ENCODE measurements at places on chromosomes 3 and 15. TPM values are rescaled to one million over a fixed set of nuclear protein-coding genes. Genes with fewer than 3 reads are reported as not detected.

GRCh38 chr3:64216274-64217147 is 8.8 kb downstream of the PRICKLE2 start:
- H3K36me3 ChIP-seq: no peaks in the 10 kb centered on the region
- DNase-seq: peak; percentile 45
- peaks cover 60% of the 10 kb centered on the region for H3K4me1 ChIP-seq
- no peak overlapping the region for H3K4me3 ChIP-seq
- H3K27me3 ChIP-seq: peaks cover 36% of the 10 kb centered on the region

The STARD9 gene
- total RNA-seq: 4.7 TPM

DNA sequence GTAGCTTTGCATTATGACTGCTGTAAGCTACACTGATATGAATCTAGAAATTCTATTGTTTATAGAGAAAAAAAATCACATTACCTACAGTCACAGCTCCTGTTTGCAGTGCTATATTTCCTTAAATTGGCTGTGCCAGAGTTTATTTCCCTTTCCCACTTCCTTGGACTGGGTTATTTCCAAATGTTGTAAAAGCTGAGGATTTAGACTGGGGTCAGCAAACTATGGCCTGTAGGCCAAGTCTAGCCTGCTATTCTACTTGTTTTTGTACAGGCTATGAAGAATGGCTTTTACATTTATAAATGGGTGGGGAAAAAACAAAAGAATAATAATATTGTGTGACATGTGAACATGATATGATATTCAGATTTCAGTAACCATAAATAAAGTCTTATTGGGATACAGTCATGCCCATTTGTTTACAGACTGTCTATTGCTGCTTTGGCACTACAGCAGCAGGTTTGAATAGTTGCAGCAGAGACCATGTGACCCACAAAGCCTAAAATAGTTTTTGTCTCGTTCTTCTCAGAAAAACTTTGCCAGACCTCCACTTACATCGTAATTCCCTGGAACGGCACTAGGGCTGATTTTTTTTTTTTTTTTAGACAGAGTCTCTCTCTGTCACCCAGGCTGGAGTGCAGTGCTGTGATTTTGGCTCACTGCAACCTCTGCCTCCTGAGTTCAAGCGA is 7.8 kb downstream of the GLDN start:
- H3K4me3 ChIP-seq: no peak overlapping the region
- no peaks in the 10 kb centered on the region for H3K36me3 ChIP-seq

The SLC28A2 gene
- total RNA-seq: not detected

The MYH15 gene
- 0.07 TPM for total RNA-seq

- no peak for DNase-seq
- no peaks in the 10 kb centered on the region for H3K27me3 ChIP-seq
- no peak overlapping the region for H3K4me3 ChIP-seq
- peaks cover 25% of the 10 kb centered on the region for H3K4me1 ChIP-seq
- no peak overlapping the region for H3K27ac ChIP-seq
Measured at GRCh38 chr3:120745466-120745865, 2.9 kb downstream of the GTF2E1 start.

DNA sequence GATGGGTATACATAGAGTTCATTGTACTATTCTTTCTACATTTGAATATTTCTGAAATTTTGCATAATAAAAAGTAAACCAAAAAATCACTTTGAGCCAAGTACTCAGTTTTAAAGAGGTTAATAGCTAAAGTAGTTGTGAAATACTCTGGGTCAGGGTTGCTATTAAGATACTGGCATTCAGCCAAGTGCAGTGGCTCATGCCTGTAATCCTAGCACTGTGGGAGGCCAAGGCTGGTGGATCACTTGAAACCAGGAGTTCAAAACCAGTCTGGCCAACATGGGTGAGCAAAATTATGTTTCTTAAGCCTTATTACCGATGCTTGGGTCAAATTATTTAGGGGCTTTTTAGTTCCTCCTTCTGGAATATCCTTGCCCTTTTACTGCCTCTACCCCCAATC is 122.0 kb upstream of the MELTF start:
- H3K4me3 ChIP-seq: no peak overlapping the region
- H3K4me1 ChIP-seq: no peaks in the 10 kb centered on the region
- no peak overlapping the region for H3K27ac ChIP-seq
- no peaks in the 10 kb centered on the region for H3K27me3 ChIP-seq
- DNase-seq: no peak

The ATXN7 gene
- 8.0 TPM for total RNA-seq

DNA sequence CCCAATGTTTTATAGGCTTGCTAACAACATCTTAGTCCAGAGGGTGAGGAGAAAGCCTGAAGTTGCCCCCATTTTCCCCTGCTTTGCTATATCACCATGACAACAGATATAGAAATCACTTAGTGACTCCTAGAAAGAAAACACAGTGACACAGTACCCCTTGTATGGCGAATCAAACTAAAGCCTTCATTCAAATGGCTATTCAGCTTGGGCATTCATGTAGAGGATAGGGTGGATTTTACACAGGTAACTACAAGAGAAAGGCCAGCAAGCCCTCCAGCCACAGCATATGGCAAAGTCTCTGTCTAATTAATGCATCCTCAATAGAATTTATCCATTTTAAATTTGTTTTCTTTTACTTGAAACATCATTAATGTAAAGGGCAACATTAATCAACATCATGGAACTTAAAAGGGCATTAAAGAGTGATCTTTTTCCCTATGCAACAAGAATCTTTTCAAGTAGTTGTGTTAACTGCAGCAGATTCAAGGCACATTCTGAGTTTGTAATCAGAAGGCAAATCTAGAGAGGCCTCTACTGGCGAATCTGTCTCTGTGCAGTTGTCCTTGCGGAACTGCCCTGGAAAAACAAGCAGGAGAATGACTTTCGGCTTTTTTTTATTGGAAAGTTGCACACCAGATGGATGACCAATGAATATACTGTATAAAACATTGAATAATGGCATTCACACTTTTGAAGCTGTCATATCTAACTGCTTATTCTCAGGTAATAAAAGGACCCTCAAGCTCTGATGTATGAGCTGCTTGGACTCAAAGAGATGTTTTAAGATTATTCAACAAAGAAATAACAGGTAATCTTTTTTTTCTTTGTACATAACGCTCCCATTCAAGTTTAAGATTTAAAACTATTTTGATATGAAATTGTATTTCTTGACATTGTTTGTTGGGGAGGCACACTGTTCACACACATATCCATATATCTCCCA is 621.7 kb upstream of the AGTR1 start:
- H3K27me3 ChIP-seq: no peaks in the 10 kb centered on the region
- no peak overlapping the region for H3K27ac ChIP-seq
- no peaks in the 10 kb centered on the region for H3K4me1 ChIP-seq
- H3K4me3 ChIP-seq: no peak overlapping the region

GRCh38 chr3:6679510-6679909 is 181.4 kb upstream of the GRM7 start:
- no peak for DNase-seq
- no peaks in the 10 kb centered on the region for H3K27me3 ChIP-seq
- H3K4me3 ChIP-seq: no peak overlapping the region
- no peaks in the 10 kb centered on the region for H3K4me1 ChIP-seq
- no peak overlapping the region for H3K27ac ChIP-seq
- peaks cover 8% of the 10 kb centered on the region for H3K36me3 ChIP-seq

DNA sequence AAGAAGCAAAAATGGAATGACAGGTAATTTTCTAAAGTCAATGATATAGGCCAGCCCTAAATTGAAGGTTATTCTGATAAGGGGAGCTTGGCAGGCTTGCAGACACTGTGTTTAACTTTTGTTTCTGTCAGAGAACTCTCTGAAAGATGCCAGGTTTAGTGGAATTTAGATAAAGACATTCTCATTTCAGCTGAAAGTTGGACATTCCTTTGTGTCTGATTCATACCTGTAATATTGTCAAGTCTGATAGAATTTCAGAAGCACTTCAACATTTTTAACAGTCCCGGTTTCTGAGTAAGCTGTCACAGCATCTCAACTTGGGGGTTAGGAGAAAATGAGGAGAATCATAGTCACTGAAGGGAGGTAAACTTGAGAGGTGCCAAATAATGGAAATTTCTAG is 84.0 kb downstream of the DIPK2A start:
- H3K4me1 ChIP-seq: peaks cover 5% of the 10 kb centered on the region
- H3K27me3 ChIP-seq: no peaks in the 10 kb centered on the region
- no peak overlapping the region for H3K27ac ChIP-seq
- no peak overlapping the region for H3K4me3 ChIP-seq
- no peak for DNase-seq

DNA sequence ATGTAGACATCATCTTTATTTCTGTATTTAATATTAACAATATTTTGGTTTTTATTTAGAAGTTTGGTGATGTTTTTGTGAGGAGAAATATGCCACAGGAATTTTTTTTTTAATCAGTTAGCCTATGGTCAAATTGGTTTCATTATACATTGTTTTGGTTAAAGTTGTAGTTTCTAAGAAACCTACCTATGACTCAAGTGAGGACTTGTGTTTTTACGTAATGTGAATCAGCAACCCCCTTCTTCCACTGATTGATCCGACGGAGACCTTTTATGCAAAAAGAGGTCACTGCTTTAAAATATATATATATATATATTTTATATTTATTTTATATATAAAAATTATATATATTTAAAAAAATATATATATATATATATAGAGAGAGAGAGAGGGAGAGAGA is 698.1 kb downstream of the FHIT start:
- H3K27me3 ChIP-seq: no peaks in the 10 kb centered on the region
- no peak overlapping the region for H3K4me3 ChIP-seq
- no peak for DNase-seq
- H3K27ac ChIP-seq: no peak overlapping the region
- H3K36me3 ChIP-seq: no peaks in the 10 kb centered on the region

DNA sequence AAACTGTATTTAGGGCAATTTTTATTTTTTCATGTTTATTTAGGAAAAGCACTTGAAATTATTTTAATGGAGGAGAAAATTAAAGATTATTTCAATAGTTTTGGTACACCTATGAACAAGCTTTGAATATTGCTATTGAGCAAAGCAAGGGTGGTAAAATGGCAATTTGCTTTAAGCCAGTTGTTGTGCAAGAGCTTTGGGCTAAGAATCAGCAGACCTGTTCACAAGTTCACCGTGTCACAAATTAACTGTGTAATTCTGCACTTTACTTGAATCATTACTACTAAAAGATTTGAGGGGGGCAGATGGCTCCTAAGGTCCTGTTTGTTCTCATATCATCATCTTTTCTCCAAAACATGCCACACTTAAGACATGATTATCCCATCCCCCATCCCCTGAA is 238.9 kb upstream of the GBE1 start:
- no peak overlapping the region for H3K4me3 ChIP-seq
- no peak overlapping the region for H3K27ac ChIP-seq
- no peaks in the 10 kb centered on the region for H3K27me3 ChIP-seq

DNA sequence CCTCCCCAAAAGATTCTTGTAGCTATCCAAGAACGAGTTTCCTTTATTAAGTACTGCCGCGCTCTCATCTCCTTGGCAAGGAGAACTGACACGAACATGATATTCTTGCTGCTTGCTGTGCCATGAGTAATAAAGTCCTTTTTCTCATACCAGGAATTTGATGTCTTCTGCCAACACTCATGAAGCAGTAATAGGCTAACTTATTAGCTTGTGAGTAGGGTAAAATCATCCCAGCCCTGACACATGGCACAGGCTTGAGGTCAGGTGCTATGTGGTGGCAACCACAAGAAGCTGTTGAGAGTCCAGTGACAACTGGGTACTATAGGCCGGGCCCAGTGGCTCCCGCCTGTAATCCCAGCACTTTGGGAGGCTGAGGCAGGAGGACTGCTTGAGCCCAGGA is 22.7 kb upstream of the UBXN7 start:
- H3K4me1 ChIP-seq: no peaks in the 10 kb centered on the region
- H3K36me3 ChIP-seq: no peaks in the 10 kb centered on the region
- DNase-seq: no peak
- H3K4me3 ChIP-seq: no peak overlapping the region
- no peak overlapping the region for H3K27ac ChIP-seq

- no peak for DNase-seq
- no peak overlapping the region for H3K27ac ChIP-seq
- H3K27me3 ChIP-seq: no peaks in the 10 kb centered on the region
Measured at GRCh38 chr15:92848852-92849598, 51.1 kb upstream of the CHD2 start.

DNA sequence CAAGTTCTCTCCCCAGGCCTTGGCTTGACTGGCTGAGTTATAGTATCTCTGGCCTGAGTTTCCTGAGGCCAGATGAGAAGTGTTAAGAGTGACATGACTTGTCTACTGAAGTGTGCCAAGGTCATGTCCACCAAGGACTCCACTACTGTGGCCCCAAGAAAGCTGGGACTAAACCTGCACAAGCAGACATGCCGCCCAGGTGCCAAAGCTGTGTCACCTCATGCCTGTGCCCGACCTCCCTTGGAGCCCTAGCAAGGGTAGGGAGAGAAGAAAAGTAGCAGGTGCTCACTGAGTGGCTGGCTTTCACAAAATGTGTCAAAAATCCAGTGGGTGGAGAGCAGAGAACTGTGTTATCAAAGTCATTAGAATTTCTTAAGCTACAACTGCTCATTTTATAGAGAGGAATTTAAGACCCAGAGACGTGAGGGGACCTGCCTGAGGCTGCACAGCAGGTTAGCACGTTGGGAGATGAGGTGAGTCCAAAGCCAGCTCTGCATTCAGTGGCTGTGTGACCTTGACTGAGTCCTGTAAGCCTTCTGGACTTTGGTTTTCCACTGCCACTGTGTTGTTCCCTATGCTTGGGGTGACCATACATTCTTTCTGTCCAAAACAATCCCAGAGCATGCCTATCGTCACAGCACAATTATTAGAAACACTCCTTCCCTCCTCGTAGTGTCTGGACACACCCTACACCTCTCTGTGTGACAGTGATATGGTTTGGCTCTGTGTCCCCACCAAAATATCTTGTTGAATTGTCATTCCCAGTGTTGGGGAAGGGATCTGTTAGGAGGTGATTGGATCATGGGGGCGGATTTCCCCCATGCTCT is 5.0 kb upstream of the LYSMD4 start:
- H3K4me3 ChIP-seq: no peak overlapping the region

DNA sequence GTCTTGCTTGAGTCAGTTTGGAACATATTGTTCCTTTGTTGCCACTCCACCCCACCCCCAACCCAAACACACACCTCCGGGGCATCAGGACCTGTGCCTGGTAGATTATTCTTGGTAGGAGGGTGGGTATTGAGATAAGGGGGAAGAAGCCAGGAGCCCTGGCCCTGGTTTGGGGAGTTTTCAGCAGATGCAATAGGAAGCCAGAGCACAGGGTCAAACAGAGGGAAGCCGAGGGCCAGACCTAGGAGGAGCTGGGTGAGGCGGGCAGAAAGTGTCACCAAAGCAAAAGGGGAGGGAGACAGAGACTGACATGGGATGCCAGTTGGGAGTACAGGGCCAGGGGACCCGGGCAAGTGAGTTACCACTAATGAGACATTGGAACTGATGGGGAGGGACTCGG is 163.1 kb downstream of the RPLP1 start:
- H3K4me3 ChIP-seq: no peak overlapping the region
- H3K4me1 ChIP-seq: no peaks in the 10 kb centered on the region
- H3K27me3 ChIP-seq: no peaks in the 10 kb centered on the region
- H3K36me3 ChIP-seq: no peaks in the 10 kb centered on the region
- DNase-seq: no peak

GRCh38 chr3:159249472-159250174 is 447.8 kb downstream of the MFSD1 start:
- H3K27me3 ChIP-seq: no peaks in the 10 kb centered on the region
- H3K4me1 ChIP-seq: no peaks in the 10 kb centered on the region
- H3K27ac ChIP-seq: no peak overlapping the region
- no peaks in the 10 kb centered on the region for H3K36me3 ChIP-seq
- DNase-seq: no peak
- no peak overlapping the region for H3K4me3 ChIP-seq

All from GM23338 (cell line).